ENCODE measurements at places on chromosomes 1 and 21.

DNA sequence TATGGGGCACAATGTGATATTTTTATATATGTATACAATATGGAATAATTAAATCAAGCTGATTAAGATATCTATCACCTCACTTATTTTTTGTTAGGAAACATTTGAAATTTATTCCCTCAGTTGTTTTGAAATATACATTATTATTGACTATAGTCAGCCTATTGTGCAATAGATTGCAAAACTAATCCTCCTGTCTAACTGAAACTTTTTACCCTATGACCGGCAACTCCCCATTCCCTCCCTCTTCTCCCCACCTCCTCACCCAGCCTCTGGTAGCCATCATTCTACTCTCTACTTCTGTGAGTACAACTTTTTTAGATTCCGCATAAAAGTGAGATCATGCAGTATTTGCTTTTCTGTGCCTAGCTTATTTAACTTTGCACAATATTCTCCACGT, 117.7 kb upstream of the SGIP1 start:
- no peak for DNase-seq

DNA sequence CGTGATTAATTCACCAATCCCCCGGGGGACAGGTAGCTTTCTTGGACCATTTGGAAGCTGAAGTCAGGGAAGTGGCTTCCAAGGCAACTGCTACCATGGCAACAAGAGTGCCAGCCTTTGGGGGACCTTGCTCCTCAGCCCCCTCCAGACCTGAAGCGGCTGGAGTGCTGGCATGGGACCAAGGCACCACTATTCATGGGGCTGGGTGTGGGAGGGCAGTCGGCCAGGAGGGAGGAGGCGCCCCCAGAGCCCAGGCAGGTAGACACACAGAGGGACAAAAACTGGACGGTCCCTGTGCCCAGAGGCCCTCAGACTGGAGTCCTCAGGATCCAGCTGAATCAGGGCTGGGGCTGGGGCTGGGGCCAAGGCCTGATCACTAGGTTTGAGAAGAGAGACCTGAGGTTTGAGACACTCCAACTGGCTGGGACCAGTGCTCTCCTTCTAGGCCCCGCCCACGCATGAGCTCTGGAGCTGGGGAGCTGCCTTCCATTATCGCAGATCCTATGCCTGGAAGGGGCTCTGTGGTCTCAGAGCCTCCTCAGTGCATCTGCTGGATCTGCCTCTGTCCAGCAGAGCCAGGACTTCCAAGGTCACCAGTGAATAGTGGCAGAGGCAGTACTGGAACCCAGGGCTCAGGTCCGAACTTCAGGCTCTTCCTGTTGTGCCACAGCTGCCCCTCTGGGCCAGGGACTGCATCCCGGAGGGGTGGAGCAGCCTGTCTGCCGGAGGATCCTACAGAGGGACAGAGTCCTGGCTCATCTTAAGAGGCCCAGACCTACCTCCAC, 3.3 kb upstream of the KNCN start:
- no peak for DNase-seq

- DNase-seq, result no peak
Observed at GRCh38 chr1:106268070-106268469, 788.4 kb upstream of the PRMT6 start.

DNA sequence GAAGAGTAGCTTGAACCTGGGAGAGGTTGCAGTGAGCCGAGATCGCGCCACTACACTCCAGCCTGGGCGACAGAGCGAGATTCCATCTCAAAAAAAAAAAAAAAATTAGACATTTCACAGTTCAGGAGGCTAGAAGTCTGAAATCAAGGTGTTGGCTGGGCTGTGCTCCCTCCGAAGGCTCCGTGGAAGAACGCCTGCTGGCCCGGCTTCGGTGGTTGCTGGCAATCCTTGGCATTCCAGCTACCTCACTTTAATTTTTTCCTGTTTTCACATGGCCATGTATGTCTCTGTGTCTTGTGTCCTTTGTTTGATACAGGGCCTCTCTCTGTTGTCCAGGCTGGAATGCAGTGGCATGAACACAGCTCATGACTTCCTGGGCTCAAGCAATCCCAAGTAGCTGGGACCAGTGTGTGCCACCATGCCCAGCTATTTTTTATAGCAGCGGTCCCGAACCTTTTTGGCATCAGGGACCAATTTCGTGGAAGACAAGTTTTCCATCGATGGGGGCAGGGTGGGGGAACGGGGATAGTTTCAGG, 24.5 kb downstream of the OPRD1 start:
- DNase-seq, result no peak

- no peak for DNase-seq
Observed at GRCh38 chr1:38941527-38942019, at the start of gene RHBDL2. Gene RHBDL2 (minus strand): TSS chr1:38941830. CDS start chr1:38919212, 22,618 bp downstream.

DNA sequence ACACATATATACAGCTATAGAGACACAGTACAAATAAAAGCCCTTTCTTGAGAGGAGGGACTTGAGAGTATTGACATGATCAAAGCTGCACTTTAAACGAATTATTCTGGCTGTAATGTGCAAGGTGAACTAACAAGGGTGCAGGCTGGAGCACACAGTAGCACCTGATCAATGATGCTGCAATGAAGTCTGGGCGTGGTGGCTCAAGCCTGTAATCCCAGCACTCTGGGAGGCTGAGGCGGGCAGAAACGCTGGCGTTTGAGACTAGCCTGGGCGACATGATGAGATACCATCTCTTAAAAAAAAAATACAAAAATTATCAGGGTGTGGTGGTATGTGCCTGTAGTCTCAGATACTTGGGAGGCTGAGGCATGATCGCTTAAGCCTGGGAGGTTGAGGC, 14.1 kb upstream of the CTH start:
- no peak for DNase-seq

- DNase-seq, result no peak
Observed at GRCh38 chr1:151158326-151158725, 1.9 kb downstream of the TNFAIP8L2 start.

GRCh38 chr1:37169241-37169640, 134.9 kb upstream of the GRIK3 start:
- DNase-seq, result no peak

DNA sequence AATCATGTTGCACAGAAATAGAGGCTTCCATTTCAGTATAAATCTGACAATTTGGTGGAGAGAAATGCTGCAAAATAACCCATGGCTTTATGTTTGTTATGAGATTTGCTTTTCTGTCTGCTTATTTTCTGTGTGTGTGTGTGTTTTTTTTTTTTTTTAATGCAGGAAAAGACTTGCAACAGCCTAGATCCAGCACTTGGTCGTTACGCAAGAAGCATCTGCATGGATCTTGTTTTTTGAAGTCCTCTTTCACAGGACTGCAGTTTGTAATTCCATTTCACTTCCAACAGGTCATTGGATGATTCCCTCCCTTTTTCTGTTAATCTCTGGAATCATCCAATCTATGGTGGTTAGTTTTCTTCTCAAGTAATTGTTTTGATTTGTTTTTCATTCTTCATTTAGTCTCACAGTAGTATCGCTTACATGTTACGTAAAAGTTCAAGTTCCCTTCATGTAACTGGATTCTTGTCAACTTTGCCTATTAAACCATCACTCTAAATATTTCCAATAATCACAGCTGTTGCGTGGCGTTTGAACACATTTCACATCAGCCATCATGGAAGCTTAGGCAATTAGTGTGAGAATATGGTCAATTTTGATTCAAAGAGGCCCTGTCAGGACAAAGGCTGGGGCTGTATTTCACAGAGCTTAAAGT, 312.9 kb downstream of the NFIA start:
- DNase-seq, result no peak

DNA sequence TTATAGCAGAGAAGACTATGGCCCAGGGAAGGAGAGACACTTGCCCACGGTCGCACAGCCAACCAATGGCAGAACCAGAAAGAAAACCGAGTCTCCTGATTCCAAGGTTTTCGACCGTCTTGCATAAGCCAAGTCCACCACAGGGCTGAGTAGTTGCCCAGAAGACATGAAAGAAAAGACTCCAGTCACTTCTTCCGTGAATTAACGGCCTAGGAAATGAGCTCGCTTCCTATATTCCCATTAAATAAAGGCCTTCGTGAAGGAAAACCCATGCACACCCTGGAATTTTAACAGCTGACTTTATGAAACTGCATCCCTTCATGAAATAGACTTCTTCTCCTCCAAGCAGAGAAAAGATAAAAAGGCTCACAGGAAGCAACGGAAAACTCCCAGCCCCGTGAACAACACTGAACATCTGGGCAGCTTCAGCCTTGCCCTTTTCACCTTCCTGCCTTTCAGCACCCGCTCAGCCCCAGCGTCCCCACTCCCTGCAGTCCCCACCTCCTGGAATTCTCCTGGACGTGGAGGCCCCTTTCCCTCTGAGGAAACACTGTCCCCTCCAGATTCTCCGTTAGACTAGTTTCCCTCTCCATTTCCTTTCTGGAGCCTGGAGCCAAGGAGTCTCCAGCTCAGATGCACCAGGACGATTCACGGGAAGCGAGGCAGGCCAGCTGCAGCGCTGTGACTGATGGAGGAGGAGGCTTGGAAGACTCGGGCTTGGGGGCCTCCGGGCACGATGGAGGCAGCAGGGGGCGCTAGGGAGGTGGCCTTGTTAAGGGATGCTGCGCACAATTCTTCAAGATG, 2.7 kb upstream of the MYOC start:
- DNase-seq, result peak; percentile 89

GRCh38 chr1:118244194-118244593, 59.2 kb upstream of the SPAG17 start:
- no peak for DNase-seq

GRCh38 chr1:98112626-98113025, 191.8 kb upstream of the DPYD start:
- DNase-seq, result no peak

GRCh38 chr1:160880216-160880615, 4.8 kb downstream of the ITLN1 start:
- DNase-seq, result no peak

Data from cardiac septum (tissue), 1 donor.